Body of pancreas (tissue), 4 donors: ENCODE measurements at places on chromosomes 11 and 22. TPM values are rescaled to one million over a fixed set of nuclear protein-coding genes. Genes with fewer than 3 reads are reported as not detected.

SUSD2 gene
- total RNA-seq: 4.2 TPM

VWA5A gene
- total RNA-seq: 18.9 TPM

PPM1F gene
- 14.5 TPM for total RNA-seq

UPK2 gene
- not detected for total RNA-seq

OR52H1 gene
- 5.9 TPM for total RNA-seq

NAALAD2 gene
- total RNA-seq: not detected

FAM227A gene
- 3.6 TPM for total RNA-seq

KRTAP5-11 gene
- not detected for total RNA-seq

- no peaks in the 10 kb centered on the region for H3K36me3 ChIP-seq
- H3K27ac ChIP-seq: no peak overlapping the region
- H3K27me3 ChIP-seq: no peaks in the 10 kb centered on the region
- peak; percentile 11 for DNase-seq
- H3K4me3 ChIP-seq: no peak overlapping the region
Measured at GRCh38 chr11:107834995-107835394, 23.6 kb downstream of the SLC35F2 start.

- no peaks in the 10 kb centered on the region for H3K27me3 ChIP-seq
- peak overlapping the region; percentile 26 for H3K27ac ChIP-seq
- peaks cover 35% of the 10 kb centered on the region for H3K4me1 ChIP-seq
- H3K36me3 ChIP-seq: peaks cover 6% of the 10 kb centered on the region
Measured at GRCh38 chr11:46671958-46672315, 28.5 kb downstream of the ARHGAP1 start.

GRCh38 chr11:15107730-15108515 lies 6.8 kb upstream of the INSC start:
- no peak overlapping the region for H3K27ac ChIP-seq
- no peaks in the 10 kb centered on the region for H3K27me3 ChIP-seq
- H3K4me3 ChIP-seq: no peak overlapping the region
- peaks cover 9% of the 10 kb centered on the region for H3K4me1 ChIP-seq
- H3K36me3 ChIP-seq: no peaks in the 10 kb centered on the region

GRCh38 chr11:2577991-2578928 lies 121.5 kb downstream of the KCNQ1OT1 start:
- H3K36me3 ChIP-seq: no peaks in the 10 kb centered on the region
- peak; percentile 13 for DNase-seq
- H3K4me3 ChIP-seq: no peak overlapping the region
- no peaks in the 10 kb centered on the region for H3K4me1 ChIP-seq

- H3K4me1 ChIP-seq: peaks cover 4% of the 10 kb centered on the region
- H3K4me3 ChIP-seq: no peak overlapping the region
- H3K27ac ChIP-seq: no peak overlapping the region
- no peaks in the 10 kb centered on the region for H3K36me3 ChIP-seq
Measured at GRCh38 chr11:63589000-63589399, 25.2 kb downstream of the PLAAT3 start.

- H3K27ac ChIP-seq: no peak overlapping the region
- H3K4me1 ChIP-seq: peaks cover 19% of the 10 kb centered on the region
- H3K4me3 ChIP-seq: no peak overlapping the region
- no peaks in the 10 kb centered on the region for H3K36me3 ChIP-seq
Measured at GRCh38 chr11:69292221-69292648, 1.7 kb upstream of the MYEOV start.

DNA sequence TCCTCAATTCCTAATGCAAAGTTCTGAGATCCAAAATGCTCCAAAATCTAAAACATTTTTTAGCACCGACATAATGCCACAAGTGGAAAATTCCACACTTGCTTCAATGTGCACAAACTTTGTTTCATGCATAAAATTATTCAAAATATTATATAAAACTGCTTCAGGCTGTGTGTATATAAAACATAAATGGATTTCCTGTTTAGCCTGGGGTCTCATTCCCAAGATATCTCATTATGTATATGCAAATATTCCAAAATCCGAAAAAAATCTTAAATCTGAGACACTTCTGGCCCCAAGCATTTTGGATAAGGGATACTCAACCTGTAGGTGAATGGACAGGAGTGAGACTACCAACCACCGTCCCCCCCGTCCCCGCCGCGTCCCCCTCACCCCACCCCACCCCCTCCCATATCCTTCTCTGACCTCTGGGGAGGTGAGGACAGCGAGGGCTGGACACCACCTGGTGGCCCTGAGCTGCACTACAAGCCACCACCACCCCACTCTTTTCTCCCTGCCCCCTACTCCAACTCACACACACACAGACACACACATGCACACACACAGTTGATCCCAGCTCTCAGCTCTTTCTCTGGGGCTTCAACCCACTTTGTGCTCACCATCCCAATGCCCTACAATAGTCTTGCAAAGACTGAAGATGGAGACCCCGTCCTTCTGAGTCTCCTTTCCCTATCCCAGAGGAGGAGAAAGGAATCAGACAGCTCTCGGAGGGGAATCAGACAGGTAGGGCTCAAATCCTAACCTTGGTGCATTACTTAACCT lies 101.0 kb downstream of the PDE2A start:
- no peaks in the 10 kb centered on the region for H3K27me3 ChIP-seq
- H3K4me1 ChIP-seq: no peaks in the 10 kb centered on the region
- DNase-seq: peak; percentile 53
- H3K27ac ChIP-seq: no peak overlapping the region

DNA sequence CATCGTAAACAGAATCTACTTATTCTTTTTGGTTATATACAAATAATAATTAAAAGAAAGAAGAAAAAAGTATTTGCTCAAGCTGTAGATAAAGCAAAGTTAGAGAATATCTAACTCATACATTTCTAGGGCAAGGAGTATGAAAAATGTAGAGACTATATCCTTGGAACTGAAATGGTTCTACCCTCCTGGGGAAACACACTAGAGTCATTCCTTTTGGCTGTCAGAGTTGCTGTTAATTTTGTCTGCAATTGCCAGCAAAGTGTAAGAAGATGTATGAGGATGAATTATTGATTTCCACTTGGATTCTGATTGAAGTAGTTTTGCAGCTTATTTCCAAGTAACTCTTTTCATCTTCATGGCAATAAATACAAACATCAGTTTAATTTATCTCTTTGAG lies 69.1 kb downstream of the SLC17A6 start:
- no peaks in the 10 kb centered on the region for H3K27me3 ChIP-seq
- no peak overlapping the region for H3K27ac ChIP-seq
- H3K4me3 ChIP-seq: no peak overlapping the region
- no peaks in the 10 kb centered on the region for H3K36me3 ChIP-seq
- no peak for DNase-seq
- H3K4me1 ChIP-seq: no peaks in the 10 kb centered on the region

DNA sequence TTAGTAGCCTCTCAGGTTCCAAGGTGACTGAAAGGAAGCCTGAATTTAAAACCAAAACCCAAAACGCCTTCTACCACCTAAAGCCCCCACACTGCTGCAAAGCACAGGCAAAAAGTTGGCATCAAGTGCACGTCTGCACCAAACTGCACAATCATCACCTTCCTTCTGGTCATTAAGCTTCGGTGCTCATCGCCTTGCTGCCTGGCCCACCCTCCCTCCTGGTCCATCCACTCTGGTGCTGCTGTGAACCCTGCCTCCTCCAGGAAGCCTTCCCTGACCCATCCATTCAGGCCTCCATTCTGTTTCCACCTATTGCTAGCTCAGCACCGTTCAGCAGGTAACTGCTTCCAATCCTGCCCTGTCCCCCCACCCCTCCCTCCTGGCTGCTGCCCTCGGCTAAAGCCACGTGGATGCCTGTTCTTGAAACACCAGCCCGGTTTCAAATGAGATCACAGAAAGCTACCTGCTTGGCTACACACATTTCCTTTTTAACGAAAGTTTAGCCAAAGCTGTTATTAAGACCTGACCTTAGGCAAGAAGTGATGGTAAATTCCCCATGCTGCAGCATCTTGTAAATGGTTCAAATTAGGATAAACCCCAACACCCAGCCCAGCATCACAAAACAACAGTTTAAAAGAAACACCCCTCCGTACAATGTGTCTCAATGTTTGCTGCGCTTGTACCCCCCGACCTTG lies 53.8 kb upstream of the CD5 start:
- H3K4me1 ChIP-seq: no peaks in the 10 kb centered on the region
- H3K4me3 ChIP-seq: no peak overlapping the region
- H3K27me3 ChIP-seq: no peaks in the 10 kb centered on the region
- DNase-seq: no peak
- H3K36me3 ChIP-seq: no peaks in the 10 kb centered on the region

GRCh38 chr11:14636119-14636518 lies 7.5 kb upstream of the PDE3B start:
- DNase-seq: no peak
- H3K4me3 ChIP-seq: no peak overlapping the region
- H3K27me3 ChIP-seq: no peaks in the 10 kb centered on the region
- H3K4me1 ChIP-seq: no peaks in the 10 kb centered on the region

- no peak for DNase-seq
- H3K4me3 ChIP-seq: no peak overlapping the region
- no peaks in the 10 kb centered on the region for H3K4me1 ChIP-seq
- H3K36me3 ChIP-seq: no peaks in the 10 kb centered on the region
Measured at GRCh38 chr11:92929246-92929645, 40.2 kb upstream of the MTNR1B start.
